ENCODE measurements at places on chromosomes 3 and 15.

GRCh38 chr3:83500931-83501330 lies 1457.9 kb upstream of the CADM2 start:
- no peak for DNase-seq

DNA sequence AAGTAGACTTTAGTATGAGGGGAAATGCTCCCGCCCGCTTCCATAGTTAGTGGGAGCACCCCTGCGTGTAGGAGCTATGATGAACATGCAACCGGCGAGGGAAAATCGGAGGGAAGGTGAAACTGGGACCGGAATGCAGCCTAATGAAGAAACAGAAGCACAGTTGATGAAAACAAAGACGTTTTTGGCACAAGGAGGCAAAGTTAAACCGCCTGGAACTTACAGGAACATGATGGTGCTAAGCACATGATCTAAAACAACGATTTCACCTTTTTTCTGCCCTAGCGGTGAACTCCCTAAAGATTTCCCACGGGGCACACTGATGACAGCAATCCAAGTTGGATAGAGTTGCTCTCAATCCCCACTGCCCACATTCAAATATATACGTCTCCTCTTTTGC lies 49.4 kb upstream of the SPATA12 start:
- no peak for DNase-seq

DNA sequence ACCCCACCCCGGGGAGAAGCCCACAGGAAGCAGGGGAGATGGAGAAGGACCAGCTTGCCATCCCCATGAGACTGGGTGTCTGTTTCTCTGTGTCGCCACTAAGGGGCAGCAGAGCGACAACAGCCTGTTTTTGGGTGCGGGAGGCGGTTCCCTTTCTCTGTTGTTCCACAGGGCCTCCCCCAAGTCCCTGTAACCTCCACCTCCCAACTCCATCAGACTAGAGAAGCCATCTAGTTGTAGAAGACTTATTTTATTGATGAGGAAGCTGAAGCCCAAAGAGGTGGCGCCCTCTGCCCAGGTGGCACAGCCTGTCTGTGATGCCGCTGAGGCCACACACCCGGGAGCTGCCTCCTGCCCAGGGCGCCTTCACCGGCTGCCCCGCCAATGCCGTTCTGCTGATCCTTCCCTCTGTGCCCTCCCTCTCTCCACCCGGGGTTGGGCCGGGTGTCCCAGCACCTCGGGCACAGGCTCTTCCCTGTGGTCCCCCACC lies 3.9 kb upstream of the CCDC9B start:
- peak; percentile 62 for DNase-seq

- DNase-seq, result no peak
Measured at GRCh38 chr3:164451072-164451910, 627.0 kb downstream of the SI start.

DNA sequence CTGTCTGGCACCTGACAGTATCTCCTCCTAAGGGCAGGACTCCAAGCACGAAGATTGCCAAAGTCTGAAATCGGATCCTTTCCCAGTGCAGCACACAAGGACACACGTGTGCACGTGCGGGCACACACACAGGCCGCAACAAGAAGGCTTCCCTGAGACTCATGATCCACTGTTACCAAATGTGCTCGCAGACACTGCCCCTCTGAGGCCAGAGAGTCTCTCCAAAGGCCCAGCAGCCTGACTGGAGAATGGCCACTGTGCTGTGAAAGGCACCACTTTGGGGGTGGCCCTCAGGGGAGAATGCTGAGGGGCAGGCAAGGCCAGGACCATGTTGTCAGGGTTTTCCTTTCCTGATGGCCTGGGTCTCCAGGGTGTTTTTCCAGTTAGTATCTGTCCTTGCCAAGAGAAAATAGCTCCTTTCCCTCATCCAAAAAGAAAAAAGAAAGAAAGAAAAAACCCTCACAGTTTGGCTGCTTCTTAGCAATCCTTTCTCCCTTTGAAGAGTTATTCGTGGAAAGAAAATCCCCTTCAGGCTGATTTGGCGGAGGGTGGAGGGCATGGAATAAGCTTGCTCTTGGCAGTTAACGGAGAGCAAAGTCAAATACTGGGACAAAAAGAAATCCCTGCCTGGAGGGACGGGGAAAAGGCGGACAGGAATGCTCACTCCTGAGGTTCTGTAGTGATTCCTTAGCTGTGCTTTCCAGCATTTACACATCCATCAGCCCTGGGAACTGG lies 112.2 kb upstream of the ETV5 start:
- no peak for DNase-seq

GRCh38 chr15:23420806-23421575 lies 26.1 kb downstream of the GOLGA6L2 start:
- DNase-seq, result no peak

- DNase-seq, result no peak
Measured at GRCh38 chr3:185153171-185153771, 411 bp upstream of the C3orf70 start.

GRCh38 chr15:64013179-64014062 lies 32.9 kb downstream of the DAPK2 start:
- DNase-seq, result no peak

DNA sequence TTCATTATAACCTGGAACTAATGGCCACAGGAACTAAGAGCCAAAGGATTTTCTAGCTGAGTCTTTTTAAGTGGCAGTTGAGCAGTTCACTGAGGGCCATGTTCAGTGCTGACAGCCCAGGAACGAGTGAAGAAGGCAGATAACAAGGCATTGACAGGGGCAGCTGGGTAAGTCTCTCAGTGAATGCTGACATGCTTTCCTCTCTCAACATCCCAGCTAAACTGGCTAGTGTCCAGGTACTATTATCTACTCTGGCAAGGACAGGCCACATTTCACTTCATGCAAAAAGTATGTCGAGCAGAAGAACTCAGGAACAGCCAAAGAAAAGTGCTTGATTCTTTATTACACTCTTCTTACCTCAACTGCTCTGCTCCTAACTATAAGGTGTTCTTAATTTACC lies 515.9 kb downstream of the NLGN1 start:
- DNase-seq, result no peak

GRCh38 chr3:42053476-42053875 lies 37.7 kb upstream of the TRAK1 start:
- no peak for DNase-seq

DNA sequence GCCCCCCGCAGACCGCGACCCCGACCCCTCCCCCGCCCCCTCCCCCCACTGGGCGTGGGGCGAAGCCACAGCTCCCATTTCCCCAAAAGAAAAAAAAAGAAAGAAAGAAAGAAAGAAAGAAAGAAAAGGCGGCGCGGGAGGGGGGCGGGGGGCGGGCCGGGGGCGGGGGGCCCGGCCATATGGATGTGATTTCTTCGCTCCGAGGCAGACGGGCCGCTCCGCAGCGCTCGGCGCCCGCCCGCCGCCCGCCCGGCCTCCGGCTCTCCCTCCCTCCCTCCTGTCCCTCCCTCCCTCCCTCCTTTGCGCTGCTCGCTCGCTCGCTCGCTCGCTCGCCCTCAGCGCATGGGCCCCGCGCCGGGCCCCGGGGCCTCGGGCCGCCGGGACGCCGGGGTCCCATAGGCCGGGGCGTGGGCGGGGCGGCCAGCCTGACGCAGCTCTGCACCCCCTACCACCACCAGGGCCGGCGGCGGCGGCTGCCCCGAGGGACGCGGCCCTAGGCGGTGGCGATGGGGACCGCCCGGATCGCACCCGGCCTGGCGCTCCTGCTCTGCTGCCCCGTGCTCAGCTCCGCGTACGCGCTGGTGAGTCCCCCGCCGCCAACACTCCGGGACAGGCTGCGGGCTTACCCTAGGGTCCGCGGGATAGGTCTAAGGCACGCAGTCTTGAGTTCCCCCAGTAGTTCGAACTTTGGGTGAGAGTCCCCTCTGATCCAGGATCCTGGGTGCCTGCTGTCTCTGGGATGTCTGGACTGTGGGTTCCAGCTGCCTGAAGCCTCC lies 5.7 kb downstream of the PTH1R start:
- no peak for DNase-seq

DNA sequence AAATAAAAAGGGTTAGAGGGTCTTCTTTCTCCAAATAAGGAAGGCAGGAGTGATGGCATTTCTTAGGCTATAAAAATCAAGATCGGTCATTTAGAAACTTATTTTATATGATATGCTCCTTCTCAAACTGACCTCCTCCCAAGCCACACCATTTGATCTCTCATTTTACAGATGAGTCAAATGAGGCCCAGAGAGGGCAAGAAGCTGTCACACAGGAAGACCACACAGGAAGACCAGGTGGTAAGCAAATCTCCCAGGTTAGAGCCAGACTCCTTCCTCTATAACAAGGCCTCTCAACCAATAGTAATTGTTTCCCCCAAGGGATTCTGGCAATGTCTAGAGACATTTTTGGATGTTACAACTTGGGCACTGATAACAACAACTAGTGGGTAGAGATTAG lies 13.8 kb downstream of the TLE3 start:
- no peak for DNase-seq

- DNase-seq, result no peak
Measured at GRCh38 chr3:95343767-95344166, 1280.9 kb downstream of the NSUN3 start.

- DNase-seq, result no peak
Measured at GRCh38 chr3:87313641-87314040, 37.3 kb upstream of the POU1F1 start.

GRCh38 chr3:185912929-185913901 lies 24.6 kb downstream of the TRA2B start:
- no peak for DNase-seq

- no peak for DNase-seq
Measured at GRCh38 chr3:37255990-37256308, 81.6 kb upstream of the LRRFIP2 start.

DNA sequence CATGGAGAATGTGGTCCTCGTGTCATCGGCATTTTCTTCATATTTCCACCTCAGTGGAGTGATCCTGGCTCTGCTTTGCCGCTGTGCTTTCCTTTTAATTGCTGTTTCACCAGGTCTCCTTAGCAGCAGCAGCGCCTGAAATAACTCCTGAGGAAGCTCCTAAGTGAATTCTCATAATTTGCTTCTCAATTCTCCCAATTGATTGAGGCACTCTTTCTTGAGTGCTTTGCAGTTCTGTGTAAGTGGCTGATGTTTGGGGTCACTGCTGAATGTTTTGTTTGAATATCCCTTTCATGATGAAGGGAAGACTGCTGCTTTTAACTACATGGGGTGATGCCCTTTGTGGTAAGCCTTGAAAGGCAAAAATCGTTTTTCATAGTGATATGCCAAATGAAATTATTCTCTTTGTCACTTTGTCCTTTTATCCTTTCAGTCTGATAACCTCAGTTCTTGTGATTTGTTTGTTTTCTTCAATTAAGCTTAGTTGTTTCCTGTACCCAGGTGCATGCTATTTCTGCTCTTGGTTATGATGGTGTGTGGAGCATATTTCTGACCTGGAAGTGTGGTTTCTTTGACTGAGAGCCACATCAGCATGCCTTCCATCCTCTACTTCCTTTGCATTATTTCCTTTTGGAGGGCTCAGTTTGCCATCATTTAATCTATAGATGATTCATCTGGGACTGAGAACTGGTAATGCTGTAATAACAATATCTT lies 36.7 kb downstream of the HMG20A start:
- no peak for DNase-seq

GRCh38 chr3:138443521-138444503 lies 9.4 kb downstream of the ESYT3 start:
- DNase-seq, result no peak

- no peak for DNase-seq
Measured at GRCh38 chr15:77228828-77229227, 157.9 kb upstream of the TSPAN3 start.

DNA sequence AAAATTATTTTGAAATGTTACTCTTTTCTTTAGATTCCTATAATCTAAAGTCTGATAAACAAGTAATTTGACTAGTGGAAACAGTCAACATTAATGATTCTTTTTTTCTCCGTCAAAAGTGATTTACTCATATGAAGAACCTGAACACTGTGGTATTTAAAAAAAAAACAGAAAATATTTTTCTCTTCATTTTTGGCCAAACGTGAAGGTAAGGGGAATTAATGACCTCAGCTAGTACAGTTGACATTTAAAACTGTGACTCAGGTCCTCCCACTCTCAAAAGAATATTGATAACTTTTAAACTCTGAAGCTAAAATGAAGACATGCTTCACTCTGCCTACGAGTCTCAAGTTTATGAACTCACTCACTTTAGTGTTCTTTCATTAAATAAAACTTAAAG lies 34.5 kb downstream of the TIGIT start:
- DNase-seq, result no peak

GRCh38 chr3:63937661-63938651 lies 25.8 kb upstream of the SCAANT1 start:
- no peak for DNase-seq

DNA sequence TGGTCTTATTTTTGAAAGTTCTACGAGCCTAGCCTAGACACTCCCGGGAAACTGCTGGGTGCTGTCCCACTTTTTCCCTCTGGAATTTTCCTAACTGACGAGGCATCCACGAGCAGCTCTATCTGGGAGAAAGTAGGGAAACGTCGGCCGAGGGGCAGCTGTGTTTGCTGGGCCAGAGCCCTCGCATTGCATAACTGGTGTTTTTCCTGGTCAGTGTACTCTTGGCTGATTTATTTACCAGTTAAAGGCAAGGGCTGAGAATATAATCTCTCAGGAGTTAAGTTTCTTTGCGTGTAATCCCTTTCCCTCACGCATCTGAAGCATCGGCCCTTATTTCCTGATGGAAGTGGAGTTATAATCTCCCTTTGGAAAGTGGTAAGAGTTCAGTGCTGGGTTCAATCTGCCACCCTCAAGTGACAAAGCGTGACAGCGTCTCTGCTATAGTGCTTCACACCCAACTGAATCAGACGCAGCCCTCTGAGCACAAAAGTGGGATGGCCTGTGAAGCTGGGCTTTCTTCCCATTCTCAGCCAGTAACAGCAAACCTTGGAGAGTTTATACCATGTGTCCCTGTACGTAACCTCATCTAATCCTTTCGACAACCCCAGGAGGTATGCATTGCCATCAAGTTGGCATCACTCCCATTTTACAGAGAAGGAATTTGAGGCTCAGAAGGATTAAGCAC lies 311.5 kb downstream of the RORA start:
- no peak for DNase-seq

DNA sequence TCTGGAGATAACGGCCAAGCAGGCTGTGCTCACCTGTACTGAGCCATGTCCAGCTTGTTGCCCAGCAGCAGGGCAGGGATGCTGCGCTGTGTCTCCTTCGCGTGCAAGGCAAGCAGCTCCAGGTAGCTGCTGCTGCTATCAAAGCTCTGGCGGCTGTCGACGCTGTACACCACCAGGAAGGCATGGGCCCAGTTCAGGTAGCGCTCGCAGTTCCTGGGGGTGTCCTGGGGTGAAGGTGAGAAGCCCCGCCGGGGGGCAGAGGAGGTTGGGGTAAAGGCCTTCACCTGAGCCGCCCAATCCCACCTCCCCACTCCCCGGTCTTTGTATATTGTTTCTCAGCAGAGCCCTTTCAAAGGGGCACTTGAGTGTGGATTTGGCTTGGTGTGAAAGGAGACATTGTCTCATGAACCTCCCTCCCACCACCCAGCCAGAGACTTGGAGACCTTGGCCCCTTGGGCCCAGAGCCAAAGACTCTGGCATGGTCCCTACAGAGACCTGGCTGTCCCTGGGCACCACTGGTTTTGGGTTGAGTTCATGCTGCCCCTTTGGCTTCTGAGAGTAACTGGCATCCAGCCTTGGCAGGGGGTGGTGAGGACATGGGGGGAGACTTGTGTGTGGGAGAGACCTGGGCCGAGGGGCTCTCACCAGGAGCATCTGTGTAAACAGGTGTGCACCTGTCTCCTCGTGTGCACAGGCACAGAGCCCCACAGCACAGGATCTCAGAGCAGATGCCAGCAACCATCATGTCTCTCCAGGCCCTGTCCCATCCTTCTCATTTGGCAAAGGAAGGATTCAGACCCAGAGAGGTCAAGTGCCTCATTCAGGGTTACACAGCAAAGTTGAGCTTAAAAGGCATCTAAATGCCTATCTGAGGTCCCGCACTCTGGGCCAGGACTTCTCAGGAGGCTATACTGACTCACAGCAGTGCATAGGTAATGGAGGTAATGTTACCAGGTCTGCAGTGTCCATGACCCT lies 9.1 kb downstream of the RASL12 start:
- DNase-seq, result no peak

Data from activated T-cell treated with anti-CD3 and anti-CD28 coated beads for 4 hours (primary cell).